Iris pigment epithelial cell (primary cell): ENCODE measurements at places on chromosomes 7 and 10.

- no peak for DNase-seq
Observed at GRCh38 chr7:28641752-28642545, 229.6 kb downstream of the CREB5 start.

DNA sequence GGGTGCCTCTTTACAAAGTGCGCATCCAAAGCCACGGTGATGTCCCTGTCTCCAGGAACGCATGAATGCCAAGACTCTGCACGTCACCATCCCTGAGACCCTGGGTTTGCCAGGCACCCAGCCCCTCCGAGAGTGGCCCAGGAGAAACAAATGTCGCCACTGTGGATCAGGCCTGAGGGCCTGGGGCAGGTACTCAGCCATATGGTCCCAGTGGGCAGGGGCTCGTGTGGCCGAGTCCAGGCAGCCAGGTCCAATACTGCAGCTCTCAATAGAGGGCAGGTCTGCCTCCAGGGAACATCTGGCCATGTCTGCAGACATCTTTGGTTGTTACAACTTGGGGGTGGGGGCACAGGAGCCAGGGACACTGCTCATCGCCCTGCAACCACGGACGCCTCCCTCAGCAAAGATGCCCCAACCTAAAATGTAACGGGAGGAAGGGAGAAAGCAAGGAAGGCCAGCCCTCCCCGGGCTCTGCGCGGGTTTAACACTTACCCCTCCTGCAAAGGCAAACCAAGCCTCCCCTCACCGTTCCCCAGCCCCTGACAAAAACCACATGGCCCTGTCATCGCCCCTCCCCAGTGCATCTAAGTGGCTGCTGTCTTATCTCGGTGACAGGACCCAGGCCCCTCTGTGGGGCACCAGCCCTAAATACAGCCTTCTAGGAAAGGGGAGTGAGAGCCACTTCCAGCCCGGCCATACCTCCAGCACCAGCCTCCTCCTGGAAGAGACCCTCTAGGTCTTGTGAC is 10.3 kb upstream of the PAPOLB start:
- no peak for DNase-seq

DNA sequence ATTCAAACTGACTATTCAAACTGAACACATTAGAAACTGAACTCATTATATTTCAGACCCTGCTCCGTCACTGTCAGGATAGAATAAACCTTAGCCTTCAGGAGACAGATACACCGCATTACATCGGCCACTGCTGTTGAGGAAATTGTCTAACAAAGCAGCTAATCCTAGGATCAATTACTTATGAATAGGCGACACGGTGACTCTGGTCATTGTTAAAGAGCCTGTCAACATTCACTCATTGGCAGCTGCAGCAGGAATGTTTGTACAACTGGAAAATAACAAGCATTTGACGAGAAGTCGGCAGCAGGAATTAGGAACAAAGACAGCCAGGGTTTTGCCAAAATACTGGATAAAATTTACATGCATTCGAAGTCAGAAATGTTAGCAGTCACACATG is 112.0 kb upstream of the MKX start:
- no peak for DNase-seq

- peak; percentile 7 for DNase-seq
Observed at GRCh38 chr10:27893358-27893954, 105.4 kb downstream of the ODAD2 start.

DNA sequence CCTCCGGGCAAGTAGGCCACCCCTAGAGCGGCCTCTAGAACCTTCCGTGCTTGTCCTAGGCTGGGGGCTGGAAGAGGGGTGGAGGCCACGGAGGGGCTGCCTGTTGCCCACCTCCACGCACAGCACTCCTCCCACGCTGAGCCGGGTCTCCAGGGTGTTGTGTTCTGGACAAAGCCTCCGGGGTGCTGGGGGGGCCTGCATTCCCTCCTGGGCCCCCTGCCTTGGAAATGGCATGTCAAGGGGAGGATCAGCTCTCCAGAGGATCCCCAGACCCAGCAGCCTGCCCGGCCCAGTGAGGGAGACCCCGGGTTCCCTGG is 8.1 kb upstream of the TTYH3 start:
- DNase-seq: no peak

- peak; percentile 30 for DNase-seq
Observed at GRCh38 chr10:130021383-130021950, 57.4 kb upstream of the EBF3 start.

DNA sequence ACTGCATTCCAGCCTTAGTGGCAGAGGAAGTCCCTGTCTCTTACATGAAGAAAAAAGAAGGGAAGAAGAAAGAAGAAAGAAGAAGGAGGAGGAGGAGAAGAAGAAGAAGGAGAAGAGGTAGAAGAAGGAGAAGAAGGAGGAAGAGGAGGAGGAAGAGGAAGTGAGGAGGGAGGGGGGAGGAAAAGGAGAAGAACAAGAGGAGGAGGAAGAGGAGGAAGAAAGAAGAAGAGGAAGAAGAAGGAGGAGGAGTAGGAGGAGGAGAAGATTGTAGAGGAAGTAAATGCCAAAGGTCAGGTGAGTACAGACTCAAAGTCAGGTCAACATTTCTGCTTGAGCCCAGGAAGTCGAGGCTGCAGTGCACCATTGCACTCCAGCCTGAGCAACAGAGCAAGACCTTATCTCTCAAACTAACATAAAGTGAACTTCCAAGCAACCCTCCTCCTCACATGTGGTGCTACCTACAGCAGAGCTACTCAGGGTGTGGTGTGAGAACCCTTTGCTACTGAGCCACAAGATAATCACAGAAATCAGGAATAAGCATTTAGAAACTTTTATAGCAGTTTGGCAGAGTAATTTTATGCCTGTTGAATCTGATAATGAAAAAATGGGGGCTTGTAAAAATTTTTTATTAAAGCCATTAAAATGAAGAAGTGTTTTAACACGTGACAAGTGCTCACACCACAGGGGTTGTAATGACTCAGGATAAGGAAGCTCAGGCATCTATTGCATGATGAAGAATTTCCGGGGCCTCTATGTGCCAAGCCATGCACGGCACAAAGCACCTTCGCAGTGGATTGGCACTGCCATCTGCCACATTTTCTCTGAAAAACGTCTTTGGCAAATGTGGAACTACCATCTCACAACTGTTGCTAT is 224.9 kb upstream of the AUTS2 start:
- DNase-seq: peak; percentile 5

DNA sequence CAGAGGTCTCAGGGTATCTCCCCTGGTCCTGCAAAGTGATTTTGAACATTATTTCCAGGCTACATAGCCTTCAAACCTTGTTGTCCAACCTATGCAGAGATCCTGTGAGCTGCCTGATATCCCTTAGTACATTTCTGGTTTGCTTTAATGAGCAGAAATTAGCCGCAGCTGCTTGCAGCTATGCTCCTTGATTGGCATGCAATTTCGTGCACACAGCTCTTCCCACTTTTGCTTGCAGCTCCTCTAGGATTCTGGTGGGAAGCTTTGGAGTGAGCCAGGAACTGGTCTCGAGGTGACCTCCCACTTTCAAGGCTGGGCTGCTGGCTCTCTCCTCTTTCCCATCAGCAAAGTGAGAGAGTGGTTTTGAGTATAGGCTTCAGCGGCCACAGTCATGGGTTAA is 45.8 kb downstream of the OAT start:
- no peak for DNase-seq

GRCh38 chr10:22420787-22421517 is 75.7 kb downstream of the SPAG6 start:
- DNase-seq: no peak

GRCh38 chr10:62804356-62805230 is at the start of gene ADO:
ADO (plus strand) TSS chr10:62804720; CDS start chr10:62805060, 340 bp downstream.
- peak; percentile 86 for DNase-seq

- no peak for DNase-seq
Observed at GRCh38 chr10:28470873-28471651, 61.9 kb upstream of the WAC start.

- no peak for DNase-seq
Observed at GRCh38 chr7:17325364-17325763, 26.9 kb downstream of the AHR start.

DNA sequence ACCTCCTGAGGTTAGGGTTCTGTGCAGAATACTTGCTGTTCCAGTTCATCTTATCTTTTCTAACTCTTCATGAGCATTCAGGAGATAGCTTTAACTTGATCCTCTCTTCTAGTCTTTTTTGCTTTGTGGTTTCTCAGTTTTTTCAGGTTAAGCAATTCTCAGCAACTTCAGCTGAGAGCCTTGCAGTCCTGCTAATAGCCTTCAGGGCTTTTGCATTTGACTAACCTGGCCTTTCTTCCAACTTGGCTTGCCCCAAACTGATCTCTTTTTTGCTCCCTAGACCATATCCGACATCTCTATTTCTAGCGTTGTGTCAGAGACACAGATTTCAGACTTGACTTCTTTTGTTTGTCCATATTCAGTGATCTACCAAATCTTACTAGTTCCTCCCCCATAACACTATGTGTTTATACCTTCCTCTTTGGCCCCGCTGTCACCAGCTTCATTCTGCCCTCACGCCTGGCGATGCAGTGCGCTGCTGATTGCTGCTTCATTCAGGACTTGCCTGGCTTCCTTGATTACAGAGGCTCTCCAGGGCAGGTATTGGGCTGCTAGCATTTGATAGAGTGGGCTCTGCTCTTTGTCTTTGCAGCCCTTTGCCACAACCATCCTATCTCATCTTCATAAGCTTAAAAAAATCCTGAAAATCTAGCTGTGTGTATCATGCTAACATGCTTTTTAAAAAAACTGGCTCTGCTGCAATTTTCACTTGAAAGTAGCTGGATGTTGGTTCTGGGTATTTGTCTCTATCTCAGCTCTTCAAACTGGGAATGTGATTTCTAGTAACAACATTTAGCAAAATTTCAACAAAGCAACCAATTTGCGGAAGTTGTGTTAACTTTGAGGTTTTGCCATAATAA is 9.6 kb downstream of the CUL1 start:
- peak; percentile 24 for DNase-seq

DNA sequence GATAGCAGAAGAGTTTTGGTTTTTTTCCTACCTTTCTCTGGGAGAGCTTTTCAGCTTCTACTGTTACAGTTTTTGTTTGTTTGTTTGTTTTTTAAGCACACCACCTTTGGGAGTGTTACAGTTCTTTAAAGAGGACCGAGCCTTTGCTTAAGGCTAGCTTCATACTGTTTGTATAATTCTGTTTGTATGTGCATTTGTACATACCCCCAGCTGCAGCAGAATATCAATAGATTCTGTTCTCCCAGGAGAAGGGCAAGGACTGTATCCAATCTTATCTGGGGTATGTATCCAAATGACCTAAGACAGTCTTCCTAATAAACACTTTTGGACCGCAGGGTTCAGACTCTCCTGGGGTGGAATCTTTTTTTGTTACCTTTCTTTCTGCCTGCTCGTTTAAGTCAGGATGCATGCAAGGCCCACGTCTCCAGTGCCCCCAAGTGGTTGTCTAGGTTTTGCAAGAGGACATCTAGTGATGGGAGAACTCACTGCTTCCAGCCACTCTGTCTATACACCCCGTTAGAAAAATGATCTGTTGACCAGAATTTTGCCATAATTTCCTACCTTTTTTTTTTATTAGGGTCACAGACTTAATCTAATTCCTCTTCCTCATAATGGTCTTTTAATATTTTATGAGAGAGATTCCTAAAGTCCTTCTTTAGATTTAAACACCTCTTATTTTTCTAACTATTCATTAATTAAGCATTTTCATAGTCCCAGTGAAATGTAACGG is 23.9 kb downstream of the NRF1 start:
- DNase-seq: peak; percentile 86

GRCh38 chr10:69645296-69646184 is 15.5 kb downstream of the FAM241B start:
- no peak for DNase-seq

DNA sequence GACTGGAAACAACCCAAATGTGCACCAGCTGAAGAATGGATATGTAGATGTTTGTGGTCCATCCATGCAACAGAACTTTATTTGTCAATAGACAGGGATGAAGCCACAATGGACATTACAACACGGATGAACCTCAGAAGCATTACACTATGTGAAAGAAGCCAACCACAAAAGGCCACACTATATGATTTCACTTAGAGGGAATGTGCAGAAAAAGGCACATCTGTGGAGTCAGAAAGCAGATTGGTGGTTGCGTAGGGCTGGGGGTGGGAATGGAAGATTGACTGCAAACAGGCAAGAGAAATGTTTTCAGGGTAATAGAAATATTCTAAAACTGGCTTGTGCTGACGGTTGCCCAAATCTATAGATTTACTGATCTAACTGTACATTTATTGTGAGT is 34.3 kb upstream of the WASHC2A start:
- DNase-seq: peak; percentile 89

DNA sequence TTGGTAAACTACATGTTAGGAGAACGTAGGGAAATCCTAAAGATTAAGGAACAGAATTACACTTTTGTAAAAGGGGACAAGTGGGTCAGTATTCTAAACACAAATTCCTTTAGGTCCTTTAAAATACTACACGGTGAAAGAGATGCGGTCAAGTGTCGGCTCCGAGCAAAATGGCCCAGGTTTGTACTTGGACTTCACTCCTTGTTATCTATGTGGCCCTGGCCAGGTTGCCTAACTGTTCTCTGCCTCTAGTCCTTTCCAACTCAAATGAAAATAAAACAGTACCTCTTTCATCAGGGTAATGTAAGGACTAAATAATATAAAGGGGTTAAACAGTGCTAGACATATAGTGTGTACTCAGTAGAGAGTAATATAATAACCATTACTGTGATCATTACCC is 344.8 kb downstream of the PARD3 start:
- no peak for DNase-seq
